ENCODE measurements at places on chromosomes 7 and 10.

GRCh38 chr7:47327698-47328391, 254.1 kb downstream of the TNS3 start:
- DNase-seq: no peak

- no peak for DNase-seq
Measured at GRCh38 chr10:113132591-113133121, 182.6 kb downstream of the TCF7L2 start.

DNA sequence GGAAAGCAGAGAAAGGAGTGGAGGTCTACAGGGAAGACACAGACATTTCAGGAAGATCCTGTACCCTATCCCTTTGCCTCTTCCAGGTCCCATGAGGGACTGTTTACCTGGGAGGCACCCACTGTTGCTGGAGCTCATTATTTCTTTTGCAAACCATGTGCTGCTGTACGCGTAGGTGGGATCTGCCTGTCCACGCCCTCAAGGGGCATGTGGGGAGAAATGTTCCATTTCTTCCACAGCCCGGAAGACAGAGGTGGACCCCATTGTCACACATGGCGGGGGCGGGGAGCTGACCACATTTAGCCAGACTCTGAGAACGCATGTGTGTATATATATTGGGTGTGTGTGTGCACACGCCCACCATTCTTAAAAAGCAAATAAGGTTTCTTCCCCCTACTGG, 2.0 kb downstream of the PLXNA4 start:
- no peak for DNase-seq

- DNase-seq: no peak
Measured at GRCh38 chr10:63899673-63900300, 378.6 kb downstream of the REEP3 start.

GRCh38 chr10:45640941-45641340, 31.6 kb downstream of the ZFAND4 start:
- no peak for DNase-seq

- DNase-seq: no peak
Measured at GRCh38 chr10:121088524-121088923, 237.4 kb downstream of the WDR11 start.

DNA sequence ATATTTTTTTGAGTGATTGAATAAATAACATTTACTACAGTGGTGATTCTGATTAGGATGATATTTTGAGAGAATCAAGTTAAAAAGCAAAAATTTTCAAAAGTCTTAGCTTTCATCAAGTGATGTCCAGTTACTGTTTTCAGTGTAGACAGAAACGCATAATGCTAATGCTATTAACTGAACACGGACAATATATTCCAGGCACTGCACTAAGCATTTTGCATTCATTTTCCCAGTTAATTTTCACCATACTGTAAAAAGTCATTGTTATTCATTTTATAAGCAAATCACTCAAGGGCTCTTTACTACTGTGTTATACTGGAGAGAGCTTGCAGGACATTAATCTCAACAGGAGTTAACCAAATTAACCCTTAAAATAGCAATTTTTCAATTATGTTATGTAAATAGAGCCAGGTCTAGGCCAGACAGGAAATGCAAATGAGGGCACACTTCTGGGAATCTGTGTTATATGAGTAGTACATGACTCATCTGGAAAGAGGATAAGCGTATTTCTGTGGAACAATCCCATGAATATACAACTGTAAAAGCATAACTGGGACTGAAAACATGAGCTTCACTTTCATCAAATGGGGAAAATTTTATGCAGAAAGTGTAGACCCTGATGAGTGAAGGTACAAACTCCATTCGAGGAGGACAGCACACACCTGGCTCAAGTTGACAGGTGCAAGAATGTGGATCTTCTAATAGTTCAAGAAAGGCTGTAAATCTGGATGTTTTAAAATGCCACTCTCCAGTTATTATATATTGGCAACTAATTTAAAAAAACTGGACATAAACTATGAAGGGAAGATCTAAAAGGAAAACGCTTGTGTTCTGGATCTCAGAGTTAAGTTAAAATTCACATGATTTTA, 75.4 kb downstream of the ANK3 start:
- no peak for DNase-seq

GRCh38 chr10:110717781-110718589, 73.8 kb downstream of the RBM20 start:
- no peak for DNase-seq

Measured in CD8-positive, alpha-beta memory T cell (primary cell).